ENCODE measurements at places on chromosomes 16 and 17. TPM values are rescaled to one million over a fixed set of nuclear protein-coding genes. Genes with fewer than 3 reads are reported as not detected.

Gene TBC1D3L
- 3.9 TPM for total RNA-seq

Gene CEP112
- 3.4 TPM for total RNA-seq

Gene GUCY2D
- total RNA-seq, result not detected

Gene CACNG4
- total RNA-seq, result not detected

Gene HBZ
- not detected for total RNA-seq

Gene KRT37
- not detected for total RNA-seq
